Pancreas (tissue), 10 donors: ENCODE measurements at places on chromosomes 7 and 10.
A peak's percentile ranks its signal among the peaks of the same experiment; 100 is the strongest.

- no peak for DNase-seq
These were observed 5.0 kb upstream of the CELF2 start for GRCh38 chr10:11012421-11013295.

- DNase-seq = no peak
These were observed 195.2 kb upstream of the C7orf33 start for GRCh38 chr7:148395352-148395811.

DNA sequence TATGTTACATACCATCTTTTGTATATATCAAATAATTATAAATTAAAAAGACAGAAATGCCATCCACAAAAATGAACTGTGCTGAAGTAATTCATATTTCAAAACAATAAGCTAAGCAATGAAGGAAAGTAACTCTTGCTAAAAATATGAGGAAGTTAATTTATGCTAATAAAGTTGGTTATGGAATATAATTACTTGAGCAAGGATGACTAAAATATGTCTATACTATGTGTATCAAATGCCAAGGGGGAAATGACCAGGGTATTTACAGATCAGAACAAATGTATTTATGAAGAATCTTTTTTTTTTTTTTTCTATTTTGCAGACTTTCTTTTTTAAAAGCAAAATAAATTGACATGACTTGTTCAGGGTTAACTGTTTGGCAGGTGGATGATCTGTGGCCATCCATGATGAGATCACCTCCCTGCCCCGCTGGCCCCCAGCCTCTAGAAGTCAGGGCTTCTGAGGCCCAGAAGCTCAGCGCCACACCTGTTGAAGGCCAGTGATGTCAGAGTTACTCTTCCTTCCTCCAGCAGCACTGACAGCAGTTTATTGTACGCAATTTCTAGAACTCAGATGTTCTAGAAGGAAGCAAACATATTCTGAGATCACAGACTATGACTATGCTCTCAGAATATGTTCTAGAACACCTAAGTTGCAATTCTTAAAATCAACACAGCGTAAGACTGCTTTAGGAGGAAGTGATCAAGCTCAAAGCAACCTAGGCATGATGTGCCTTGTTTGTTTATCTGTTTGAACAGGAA is 196.1 kb upstream of the KLF14 start:
- no peak for DNase-seq

- DNase-seq = no peak
These were observed 158.9 kb downstream of the EGFR start for GRCh38 chr7:55177589-55178261.

- DNase-seq = no peak
These were observed 12.9 kb downstream of the SGCE start for GRCh38 chr7:94642838-94643653.

DNA sequence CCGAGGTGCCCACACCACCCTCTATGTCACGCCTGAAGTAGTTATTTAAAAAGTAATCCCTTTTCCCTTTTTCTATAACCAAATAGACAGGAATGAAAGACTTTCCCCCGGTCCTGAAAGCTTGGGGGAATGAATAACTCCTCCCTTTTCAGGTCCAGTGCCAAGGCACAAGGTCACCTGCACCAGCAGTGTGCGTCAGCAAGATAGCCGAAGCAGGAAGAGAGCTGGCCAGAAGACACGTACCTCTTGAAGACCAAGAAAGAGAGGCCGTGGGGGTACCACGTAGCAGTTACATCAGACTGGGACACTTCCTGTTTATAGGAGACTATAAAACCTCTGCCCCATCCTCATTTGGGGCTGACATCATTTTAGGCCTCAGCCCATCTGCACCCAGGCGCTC is 10.7 kb upstream of the AKR1B1 start:
- peak; percentile 55 for DNase-seq

GRCh38 chr7:67764289-67764688 is 767.7 kb downstream of the TYW1 start:
- peak; percentile 21 for DNase-seq

- no peak for DNase-seq
These were observed 118.8 kb downstream of the DLG5 start for GRCh38 chr10:77807706-77808105.

DNA sequence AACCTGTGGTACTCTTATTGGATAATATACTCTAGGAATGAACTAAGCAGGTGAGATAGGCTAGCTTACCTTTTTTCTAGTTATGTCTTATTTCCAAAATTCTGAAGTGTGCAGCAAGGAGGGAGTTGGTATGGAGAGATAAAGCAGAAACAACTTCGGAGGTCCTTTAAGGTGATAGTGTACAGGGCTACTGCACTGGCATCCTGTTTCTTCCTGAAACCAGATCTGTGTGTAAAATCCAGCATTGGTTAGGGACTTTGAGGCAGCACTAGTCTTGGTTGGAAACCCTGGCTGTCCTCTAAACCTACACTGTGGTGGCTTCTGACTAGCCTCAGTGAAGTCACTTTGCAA is 66.9 kb upstream of the STRIP2 start:
- DNase-seq = no peak

- no peak for DNase-seq
These were observed 49.4 kb upstream of the MSRB2 start for GRCh38 chr10:23046027-23046426.

DNA sequence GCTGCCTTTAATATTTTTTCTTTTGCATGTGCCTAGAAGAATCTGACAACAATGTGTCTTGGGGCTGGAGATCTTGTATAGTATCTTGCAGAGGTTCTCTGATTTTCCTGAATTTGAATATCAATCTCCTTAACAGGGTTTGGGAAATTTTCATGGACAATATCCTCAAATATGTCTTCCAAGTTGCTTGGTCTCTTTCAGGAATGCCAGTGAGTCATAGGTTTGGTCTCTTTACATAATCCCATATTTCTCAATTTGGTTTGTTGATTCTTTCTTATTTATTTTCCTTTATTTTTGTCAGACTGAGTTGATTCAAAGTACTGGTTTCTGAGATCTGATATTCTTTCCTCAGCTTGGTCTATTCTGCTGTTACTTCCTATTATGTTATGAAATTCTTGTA is 208.7 kb upstream of the GLI3 start:
- no peak for DNase-seq

GRCh38 chr7:94675356-94675755 is 19.4 kb upstream of the SGCE start:
- DNase-seq = no peak

- DNase-seq = no peak
These were observed 56.6 kb downstream of the THSD7A start for GRCh38 chr7:11775401-11775800.

DNA sequence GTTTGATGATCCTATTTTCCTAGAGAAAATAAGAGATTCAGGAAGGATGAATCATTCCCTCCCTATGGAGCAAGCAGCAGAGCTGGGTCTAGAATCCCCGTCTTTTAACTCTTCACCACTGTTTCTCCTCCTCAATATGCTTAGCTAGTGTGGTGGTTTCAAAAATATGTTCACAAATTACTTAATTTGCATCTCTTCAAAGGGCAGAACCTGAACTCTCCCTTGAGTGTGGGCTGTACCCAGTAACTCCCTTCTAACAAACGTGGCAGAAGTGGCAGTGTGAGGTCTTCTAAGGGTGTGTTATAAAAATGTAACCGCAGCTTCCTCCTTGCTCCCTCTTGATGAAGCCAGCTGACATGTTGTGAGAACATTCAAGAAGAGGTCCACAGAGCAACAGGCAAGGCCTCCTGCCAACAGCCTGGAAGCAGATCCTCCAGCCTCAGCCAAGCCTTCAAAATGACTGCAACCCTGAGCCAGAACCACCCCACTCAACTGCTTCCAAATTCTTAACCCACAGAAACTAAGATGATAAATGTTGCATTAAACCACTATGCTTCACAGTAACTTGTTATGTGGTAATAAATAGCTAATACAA is 36.6 kb downstream of the SRPK2 start:
- peak; percentile 59 for DNase-seq

DNA sequence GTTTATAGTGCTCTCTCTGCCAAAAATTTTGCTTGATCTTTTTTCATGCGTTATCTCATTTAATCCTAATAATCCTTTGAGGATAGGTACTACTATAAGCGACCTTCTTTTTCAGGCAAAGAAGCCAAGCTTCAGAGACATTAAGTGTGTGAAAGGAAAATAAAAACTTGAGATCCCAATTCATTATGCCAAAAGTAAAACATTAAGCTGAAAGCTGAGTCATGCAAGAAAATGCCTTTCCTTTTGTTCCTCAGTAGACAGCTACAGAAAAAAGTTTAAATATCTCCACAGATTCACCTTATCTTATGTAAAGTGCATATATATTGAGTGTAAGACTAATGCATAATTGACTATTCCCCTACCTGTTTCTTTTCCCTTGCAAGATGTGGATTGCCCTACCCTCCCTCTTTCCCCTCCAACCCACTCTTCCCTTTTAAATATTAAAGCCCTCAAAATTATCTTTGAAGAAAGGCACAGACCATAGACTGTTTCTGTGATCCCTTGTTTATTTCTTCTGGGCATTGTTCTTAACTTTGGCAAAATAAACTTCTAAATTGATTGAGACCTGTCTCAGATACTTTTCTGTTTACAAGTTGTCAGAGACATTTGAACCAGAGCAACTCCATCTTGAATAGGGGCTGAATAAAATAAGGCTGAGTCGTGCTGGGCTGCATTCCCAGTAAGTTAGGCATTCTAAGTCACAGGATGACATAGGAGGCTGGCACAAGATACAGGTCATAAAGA is 1139.9 kb upstream of the LRRN3 start:
- no peak for DNase-seq

DNA sequence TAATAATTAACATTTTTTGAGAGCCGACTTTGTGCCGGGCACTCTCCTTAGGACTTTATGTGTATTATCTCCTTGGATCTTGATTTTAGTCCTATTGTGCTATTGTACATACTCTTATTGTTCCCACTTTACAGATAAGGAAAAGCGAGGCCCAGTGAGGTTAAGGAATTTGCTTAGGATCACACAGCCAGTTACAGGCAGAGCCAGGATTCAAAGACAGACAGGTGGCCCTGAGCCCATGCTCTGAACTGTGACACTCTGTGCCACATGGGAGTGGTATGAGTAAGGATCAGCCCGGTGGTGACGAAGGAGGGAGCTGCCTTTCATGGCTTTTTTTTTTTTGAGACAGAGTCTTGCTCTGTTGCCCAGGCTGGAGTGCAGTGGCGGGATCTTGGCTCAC is 15.8 kb upstream of the GNA12 start:
- DNase-seq = no peak

- no peak for DNase-seq
These were observed 16.8 kb downstream of the VSIR start for GRCh38 chr10:71756311-71757191.

- DNase-seq = no peak
These were observed 9.8 kb upstream of the CYP2C18 start for GRCh38 chr10:94673614-94674321.

DNA sequence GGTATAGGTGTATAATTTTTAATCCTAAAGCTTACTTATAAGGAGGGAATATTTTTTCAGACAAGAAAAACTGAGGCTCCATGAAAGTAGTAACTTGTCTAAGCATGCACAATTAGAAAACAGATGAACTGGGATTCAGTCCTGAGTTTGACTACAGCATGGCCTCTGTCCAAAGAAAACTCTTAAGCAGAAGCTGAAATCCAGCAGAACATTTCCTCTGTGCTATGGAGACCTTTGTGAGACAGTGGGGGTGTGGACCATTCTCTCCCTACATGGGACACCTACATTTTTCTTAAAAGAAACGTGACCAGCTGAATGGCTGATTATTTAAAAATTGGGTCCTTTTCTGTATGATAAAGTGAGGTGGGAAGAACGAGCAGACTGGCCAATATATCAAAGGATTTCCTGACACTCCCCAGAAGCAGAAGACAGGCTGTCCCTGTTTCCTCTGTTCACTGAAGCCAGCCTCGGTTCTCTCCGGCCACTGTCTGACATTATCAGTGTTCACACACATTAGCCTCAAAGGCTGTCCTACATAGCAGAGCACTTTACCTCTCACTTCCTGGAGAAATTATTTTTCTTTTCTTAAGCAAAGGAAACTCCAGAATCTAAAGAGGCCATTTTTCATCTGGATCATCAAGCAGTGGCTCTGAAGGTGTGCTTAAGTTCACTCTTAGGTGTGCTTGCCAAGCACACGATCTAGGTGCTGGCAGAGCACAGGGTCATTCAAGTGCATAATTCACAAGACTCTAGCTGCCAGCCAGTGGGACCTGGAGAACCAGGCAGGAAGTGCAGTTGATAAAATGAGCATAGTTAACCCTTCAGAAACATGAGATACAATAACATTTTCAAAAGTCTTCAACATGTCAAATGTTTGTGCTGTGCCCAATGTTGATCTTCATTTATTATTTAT is 40.4 kb upstream of the KIAA1217 start:
- DNase-seq = no peak

- no peak for DNase-seq
These were observed 476 bp upstream of the RET start for GRCh38 chr10:43076311-43076875.

DNA sequence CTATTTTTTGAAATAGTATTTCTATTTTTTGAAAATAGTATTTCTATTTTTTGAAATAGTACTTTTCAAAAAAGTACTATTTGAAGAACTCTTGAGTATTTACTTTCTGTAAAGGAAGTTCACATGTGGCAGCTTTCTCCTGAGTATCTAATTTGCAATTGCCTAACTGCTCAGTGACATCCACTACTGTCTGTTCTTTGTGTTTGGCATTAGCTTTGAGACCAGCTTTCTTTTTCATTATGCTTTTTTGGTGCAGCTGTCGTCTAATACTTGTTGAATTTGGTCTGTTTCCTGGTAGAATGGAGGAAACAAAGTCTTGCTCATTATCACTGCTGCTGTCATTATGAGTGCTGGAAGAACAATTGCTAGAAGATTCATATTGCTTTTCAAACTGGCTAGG is 99.1 kb downstream of the BMPR1A start:
- DNase-seq = no peak

GRCh38 chr10:69232736-69233480 is 12.8 kb downstream of the HKDC1 start:
- no peak for DNase-seq

DNA sequence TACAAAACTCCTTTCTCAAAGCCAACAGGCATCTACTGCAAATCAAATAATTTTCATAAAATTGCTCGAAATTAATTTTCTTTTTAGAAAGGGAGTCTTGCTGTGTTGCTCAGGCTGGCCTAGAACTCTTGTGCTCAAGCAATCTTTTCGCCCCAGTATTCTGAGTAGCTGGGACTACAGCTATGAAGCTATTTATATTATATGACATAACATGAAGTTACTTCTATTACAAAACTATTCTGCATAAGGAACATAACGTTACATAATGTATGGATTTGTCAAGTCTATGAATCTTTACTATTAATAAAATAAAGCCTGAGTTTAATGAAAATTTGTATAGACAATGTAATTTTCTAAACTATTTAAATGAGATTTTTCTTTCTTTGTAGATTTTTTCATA is 415.0 kb downstream of the PARD3 start:
- no peak for DNase-seq
